ENCODE measurements at places on chromosomes 1 and 21.

GRCh38 chr1:220803401-220804201 is 16.9 kb downstream of the MTARC1 start:
- DNase-seq, result no peak

GRCh38 chr1:167491586-167492461 is 26.5 kb downstream of the CD247 start:
- DNase-seq, result no peak

- no peak for DNase-seq
These were observed 17.3 kb upstream of the TIPRL start for GRCh38 chr1:168161459-168161858.

GRCh38 chr21:42520628-42521253 is 7.1 kb downstream of the SLC37A1 start:
- DNase-seq, result no peak

DNA sequence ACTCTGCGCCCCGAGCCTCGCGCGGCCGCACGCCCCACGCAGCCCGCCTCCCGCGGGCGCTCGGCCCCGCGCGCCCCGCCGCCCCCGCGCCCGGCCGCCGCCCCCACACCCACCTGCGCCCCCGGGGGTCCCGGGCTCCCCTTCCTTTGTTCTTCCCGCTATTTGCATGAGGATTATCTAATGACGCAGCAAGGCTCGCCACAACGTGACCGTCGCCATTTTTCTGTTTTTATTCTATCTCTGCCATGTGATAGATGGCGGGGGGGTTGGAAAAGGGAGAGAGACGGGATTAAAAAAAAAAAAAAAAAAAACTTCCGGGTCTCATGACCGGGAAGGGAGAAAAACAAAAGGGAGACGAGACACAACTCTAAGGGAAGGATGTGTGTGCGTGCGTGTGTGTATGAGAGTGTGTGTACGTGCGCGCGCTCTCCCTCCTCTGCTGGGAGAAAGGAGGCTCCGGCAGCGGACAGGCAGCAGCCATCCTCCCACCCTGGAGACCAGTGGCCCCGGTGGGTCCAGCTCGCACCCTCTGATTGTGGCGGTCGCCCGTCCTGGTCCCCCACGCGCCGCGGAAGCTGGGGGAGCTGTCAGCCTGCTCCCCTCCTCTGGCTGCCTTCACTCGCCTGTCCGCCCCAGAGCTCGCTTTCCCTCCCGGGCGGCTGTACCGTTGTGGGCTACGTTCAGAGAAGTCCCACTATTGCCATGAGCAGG is 80.4 kb upstream of the AK4 start:
- DNase-seq, result peak; percentile 36

- no peak for DNase-seq
These were observed 100.4 kb upstream of the USH2A start for GRCh38 chr1:216523449-216524190.

DNA sequence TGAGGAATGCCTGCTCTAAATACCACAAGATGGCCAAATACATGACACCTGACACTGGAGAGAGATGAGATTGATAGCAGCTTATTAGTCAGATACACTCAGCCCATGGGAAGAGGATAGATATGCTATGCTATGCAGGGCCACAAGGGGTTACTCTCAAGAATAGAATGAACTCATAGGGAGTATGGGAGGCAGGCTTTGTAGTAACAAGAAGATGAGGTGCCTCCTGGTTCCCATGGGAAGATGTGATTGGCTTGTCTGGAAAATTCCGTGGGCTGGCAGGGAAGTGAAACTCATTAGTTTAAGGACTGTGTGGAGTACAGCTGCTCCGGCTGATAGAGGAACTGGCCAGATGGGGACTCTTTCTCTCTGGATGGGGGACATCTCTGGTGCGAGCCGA is 16.5 kb downstream of the CCDC30 start:
- no peak for DNase-seq

DNA sequence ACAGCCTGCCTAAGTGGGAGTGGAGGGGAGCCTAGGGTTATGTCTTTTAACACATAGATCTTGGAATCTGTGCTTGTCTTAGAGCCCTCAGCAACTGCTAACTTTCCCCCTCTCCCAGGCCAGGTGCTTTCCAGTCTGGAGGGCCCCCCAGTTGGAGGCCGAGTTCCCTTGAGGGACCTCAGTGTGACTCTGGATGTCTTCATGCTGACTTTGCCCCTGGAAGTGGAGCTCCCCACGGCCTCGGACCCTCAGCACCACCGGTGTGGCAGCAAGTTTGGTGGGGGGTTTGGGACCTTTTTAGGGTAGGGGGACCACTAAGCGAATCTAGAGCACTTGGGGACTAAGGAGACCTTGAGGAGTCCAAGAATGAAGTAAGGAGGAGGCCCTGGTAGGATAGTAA is 22.9 kb downstream of the HYI start:
- DNase-seq, result no peak
